ENCODE measurements at places on chromosomes 3 and 15.

- DNase-seq: no peak
These were observed 36.9 kb upstream of the C15orf39 start for GRCh38 chr15:75164625-75165350.

- DNase-seq: no peak
These were observed 17.5 kb downstream of the ADPGK start for GRCh38 chr15:72766025-72766424.

DNA sequence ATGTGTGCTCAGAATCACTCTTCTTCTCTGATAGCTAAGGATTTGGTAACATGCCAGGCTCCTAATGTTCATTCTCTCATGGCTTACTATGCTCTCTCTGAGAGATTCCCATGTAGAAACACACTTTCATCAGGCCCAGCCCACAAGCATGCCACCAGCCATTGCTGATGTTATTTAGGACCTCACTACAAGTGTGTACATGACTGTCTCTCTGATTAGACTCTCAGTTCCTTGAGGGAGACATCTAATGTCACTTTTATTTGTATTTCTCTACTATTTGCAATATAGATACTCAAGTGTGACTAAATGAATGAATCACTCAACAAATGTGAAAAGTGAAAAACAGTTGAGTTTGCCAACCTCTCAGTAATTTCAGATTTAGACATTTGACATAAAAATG is 84.3 kb upstream of the ARL6 start:
- DNase-seq: no peak

- DNase-seq: no peak
These were observed 92.7 kb upstream of the RARB start for GRCh38 chr3:25335356-25335755.

GRCh38 chr3:15592968-15593367 is 8.4 kb downstream of the HACL1 start:
- no peak for DNase-seq

DNA sequence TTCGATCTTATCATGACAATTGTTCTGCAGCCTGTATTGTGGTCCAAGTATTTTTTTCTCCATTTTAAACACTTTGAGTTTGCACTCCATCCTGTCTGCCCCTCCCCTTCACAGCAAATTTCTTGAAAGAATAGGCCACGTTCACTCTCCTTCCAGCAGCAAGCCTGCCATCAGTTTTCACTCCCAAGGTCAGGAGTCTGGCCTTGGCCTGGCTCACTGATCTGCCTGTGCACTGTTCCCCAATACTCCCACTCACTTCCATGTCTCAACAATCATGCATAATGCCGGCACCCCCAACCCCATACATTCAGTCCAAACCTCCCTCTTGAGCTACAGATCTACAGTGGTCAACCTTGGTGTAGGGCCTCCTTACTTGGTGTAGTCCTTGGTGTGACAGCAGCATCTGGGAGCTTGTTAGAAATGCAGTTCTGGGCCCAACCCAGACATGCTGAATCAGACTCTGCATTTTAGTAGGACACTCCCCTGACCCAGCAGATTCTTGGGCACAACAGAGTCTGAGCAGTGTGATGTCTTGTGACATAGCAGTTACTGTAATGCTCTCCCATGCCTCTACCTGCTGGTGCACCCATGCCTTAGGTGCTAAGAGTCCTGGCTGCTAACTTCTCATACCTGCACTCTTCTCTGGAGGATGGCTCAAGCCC is 58.3 kb upstream of the XCR1 start:
- no peak for DNase-seq

DNA sequence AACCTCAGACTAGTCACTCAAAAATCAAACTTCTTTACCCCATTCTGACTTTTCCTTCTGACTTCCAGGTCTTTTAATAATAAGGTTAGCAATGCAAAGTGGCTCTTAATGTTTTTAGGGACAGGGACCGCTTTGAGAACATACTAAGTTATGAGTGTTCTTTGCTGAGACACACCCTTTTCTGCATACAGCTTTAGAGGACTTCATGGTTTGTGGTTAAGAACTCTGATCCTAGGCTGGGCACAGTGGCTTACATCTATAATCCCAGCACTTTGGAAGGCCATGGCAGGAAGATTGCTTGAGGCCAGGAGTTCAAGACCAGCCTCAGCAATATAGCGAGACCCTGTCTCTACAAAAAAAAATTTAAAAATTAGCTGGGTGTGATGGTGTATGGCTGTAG is 85.8 kb upstream of the CACNA2D3 start:
- no peak for DNase-seq

GRCh38 chr3:89303701-89304100 is 196.3 kb downstream of the EPHA3 start:
- DNase-seq: no peak

DNA sequence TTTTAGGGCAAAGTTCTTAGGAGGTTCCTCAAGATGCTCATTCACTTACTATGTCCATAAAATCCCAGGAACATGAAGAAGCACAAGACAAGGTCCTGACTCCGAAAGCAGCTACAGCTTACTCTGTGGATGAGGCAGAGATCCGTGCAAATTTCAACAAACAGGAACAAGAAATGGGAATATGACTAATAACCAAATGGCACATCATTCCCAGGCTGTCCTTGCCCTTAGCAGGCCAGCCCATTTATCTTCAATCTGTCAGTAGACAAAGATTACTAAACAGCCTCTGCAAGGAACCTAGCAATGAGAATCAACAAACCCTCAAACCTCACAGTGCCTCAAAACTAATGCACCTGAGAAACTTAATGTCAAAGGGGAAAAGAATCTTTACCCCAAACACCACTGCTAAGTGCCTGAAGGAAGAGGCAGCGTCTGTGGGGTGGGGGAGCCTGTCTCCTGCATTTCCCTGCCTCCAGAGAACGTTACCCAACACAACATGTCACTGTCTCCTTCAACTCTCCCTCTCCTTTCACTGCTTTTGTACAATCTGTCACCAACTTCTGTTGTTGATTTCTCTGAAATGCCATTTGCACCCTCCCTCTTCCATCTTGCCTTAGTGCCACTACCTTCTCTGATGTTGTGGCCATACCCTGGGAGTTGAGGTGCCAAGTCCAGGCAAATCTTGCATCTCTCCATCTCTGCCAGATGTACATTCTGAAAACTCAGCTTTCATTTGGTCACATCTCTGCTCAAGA is 4.8 kb downstream of the TNFAIP8L3 start:
- DNase-seq: no peak

- no peak for DNase-seq
These were observed 22.9 kb downstream of the ADAMTS17 start for GRCh38 chr15:100318880-100319279.

DNA sequence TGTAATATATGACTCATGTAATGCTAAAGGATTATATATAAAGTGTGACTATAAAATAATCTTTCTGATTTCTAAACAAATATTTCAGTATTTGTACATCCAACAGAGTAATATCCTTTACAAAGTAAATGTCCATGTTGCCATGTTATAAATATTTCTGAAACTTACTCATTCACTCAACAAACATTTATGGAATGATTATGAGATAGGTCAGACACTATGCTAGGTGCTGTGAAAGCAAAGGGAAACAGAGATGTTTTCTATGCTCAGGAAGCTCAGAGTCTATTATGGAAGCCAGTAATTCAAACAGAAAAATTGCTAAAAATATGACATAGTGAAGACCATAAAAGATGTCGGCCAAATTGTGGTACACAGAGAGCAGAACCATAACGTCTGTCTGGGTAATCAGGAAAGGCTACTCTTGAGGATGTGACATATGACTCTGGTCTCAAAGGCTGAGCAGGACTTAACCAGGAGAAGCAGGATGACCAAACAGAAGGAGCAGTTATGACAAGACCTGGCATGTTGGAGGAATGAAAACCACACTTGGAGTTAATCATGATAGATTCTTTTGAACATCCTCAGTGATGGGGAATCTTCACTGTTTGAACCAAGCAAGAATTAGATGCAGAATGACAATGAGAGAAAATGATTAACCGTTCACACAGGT is 39.0 kb upstream of the MYO5C start:
- no peak for DNase-seq

DNA sequence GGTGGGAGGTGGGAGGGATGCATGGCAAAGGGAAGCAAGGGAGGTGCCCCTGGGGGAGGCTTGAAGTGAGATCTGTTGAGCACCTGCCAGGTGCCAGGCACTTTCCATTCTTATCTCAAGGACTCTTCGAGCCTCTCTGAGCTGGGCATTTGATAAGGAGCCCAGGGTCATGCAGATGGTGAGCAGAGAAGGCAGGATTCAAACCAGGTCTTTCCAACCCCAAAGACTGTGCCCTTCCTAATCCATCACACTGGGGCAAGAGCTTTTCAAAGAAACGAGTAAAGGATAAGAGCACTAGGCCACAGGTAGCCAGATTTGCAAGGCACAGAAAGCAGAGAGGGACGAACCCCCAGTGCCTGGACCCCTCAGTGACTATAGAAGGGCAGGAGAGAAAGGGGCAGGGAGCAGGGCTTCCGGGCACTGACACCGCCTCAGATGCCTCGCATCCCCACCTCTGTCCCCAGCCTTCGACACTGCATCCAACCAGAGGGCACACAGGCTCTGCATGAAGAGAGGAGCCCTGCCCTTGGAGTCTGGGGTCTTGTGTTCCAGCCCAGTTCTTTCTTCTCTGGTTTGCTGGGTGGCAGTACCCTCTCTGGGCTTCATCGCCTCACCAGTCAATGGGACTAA is 21.0 kb downstream of the IGDCC4 start:
- DNase-seq: no peak

- DNase-seq: no peak
These were observed 5.5 kb downstream of the BMF start for GRCh38 chr15:40102897-40103858.

DNA sequence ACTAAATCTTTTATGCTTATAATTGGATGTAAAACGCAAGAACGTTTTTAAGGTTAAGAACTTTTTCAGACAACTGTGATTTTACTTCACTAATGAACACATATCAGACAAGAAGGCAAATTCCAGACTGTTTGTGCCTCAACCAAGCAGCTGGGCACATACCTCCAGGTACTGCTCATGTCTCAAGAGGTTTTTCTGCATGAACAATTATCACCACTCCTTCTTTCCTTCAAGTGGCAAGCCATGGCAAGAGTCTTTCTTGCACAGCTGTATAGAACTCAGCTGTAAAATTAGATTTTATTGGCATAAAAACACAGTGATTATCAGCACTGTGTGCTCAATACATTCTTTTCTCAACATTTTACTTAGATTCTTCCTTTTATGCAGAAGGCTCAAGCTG is 64.3 kb downstream of the FNDC3B start:
- DNase-seq: no peak

DNA sequence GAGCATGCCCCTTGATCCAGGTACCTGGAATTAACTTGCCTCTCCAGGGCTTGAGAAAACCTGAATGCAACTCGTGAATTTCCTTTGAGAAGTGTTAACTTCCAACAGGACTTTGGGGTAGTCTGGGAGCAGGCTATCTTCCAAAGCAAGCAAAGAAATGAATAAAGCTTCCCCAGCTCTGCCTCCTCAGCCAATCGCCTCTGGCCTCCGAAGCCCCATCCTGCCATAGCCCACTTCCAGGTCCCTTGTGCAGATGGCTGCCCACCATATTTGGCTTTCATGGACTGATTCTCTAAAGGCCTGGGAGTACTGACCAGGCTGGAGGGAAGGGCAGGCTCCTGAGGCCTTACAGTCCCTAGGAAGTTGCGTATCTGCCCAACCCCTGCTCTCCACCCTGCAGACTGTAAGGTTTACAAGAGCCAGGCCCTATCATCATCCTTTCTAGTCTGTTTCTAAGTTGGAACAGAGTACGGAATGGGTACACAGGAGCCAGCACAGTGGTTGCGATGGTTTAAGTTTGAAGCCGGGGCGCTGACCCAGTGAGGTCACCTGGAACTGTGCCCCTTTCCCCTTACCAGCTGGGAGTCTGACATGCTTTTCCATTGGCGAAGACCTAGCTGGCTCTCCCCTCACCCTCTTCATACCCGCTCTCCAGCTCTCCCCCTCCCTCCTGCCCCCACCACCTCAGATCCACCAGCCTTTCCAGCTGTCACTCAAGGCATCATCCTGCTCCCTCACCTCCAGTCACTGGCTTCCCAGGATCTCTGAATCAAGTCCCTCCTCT is 1.1 kb upstream of the PML start:
- no peak for DNase-seq

- no peak for DNase-seq
These were observed 59.1 kb upstream of the NEDD4 start for GRCh38 chr15:56052395-56053045.

- DNase-seq: no peak
These were observed 14.8 kb upstream of the HCN4 start for GRCh38 chr15:73383310-73384189.

- no peak for DNase-seq
These were observed 1.9 kb downstream of the CBLB start for GRCh38 chr3:105866656-105867653.

- no peak for DNase-seq
These were observed 84.8 kb upstream of the WNT5A start for GRCh38 chr3:55571913-55572312.

DNA sequence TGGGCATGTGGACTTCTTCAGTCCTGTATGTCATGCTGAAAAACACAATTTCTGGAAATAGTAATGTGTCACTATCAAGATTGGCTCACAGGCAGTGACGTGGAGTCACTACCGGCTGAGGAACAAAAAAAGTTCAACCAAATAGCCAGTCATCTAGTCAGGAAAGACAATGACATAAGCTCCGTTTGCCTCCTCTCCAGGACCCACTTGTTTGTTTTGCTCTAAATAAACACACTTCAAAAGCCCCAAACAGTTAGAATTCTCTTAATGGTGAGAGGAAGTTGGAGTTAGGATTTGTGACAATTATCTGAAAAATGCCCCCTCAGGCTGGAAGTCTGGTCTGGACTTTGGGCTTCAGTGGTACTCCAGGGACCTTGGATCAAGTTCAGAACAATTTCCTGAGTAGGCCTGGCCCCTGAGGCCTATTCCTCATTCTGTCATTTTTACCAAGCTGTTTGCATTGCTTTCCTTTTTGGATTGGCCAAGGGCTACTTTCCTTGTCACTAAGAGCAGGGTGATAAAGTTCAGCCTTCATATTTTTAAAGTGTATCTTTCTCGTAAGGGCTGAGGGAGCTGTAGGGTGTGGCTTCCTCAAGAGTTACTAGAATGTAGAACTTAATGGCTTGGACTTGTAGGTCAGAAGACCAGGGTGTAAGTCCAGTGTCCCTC is 98.9 kb downstream of the EOMES start:
- no peak for DNase-seq

GRCh38 chr3:151750181-151750580 is 16.5 kb downstream of the AADACL2 start:
- DNase-seq: no peak

GRCh38 chr3:32455609-32456428 is 46.8 kb downstream of the CMTM6 start:
- no peak for DNase-seq

DNA sequence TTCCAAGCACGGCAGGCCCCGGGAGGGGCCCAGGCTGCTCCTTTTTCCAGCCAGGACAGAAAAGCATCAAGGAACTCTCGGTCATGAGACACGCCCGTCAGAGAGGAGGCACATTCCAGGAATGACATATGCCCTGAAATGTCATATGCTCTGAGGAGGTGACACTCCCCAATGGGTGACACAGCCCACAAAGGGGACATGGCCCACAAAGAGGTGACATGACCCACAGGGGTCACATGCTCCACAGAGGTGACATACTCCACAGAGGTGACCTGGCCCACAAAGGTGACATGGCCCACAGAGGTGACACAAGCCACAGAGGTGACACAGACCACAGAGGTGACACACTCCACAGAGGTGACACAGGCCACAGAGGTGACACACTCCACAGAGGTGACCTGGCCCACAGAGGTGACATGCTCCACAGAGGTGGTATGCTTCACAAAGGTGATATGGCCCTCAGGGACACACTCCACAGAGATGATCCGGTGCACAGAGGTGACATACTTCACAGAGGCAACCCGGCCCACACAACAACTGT is 79.2 kb downstream of the ABHD5 start:
- no peak for DNase-seq

All from activated T-cell treated with anti-CD3 and anti-CD28 coated beads for 1 hour (primary cell).